ENCODE measurements at places on chromosomes 6 and 20. TPM values are rescaled to one million over a fixed set of nuclear protein-coding genes. Genes with fewer than 3 reads are reported as not detected.

HDGFL1 gene
- total RNA-seq: not detected

DUSP15 gene
- 4.7 TPM for total RNA-seq

SLC52A3 gene
- total RNA-seq: 19.1 TPM

SNAP91 gene
- 0.83 TPM for total RNA-seq

PPP2R5D gene
- 24.7 TPM for total RNA-seq

FRK gene
- total RNA-seq: 11.5 TPM

CCN6 gene
- not detected for total RNA-seq

MEI4 gene
- total RNA-seq: 0.47 TPM

Measured in ureter (tissue), 1 donor.